ENCODE measurements at places on chromosomes 16 and 17.

- no peak for DNase-seq
Observed at GRCh38 chr16:17002565-17002964, 468.2 kb downstream of the XYLT1 start.

- no peak for DNase-seq
Observed at GRCh38 chr17:45265821-45266220, 3.9 kb upstream of the SPATA32 start.

DNA sequence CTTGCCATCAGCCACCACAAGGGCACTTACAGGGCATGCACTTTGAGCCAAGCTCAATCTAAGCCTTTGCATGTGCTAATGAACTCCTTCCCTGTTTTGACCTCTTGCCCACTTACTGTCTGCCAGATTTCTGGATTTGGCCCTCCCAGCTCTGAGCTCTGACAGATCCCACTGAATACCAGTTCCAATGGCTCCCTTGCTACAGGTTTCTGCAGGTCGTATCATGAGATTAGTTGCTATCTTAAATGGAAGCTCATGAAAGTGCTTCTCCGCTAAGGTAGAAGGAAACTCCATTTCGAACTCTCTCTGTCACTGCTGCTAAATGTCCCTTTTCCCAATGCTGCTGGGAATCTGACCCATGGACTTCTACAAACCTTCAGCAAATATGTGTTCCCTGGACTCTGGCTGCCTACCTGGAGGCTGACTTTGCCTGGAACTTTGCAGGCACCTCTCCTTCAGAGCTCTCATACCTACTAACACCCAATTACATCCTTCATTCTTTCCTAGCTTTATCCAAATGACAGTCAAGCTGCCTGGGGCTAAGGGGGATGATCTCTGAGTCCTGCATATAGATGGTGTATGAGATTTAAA is 23.5 kb upstream of the TOB1 start:
- no peak for DNase-seq

- DNase-seq: no peak
Observed at GRCh38 chr16:81720973-81721906, 57.9 kb upstream of the PLCG2 start.

- DNase-seq: no peak
Observed at GRCh38 chr17:59761385-59762048, 54.1 kb downstream of the VMP1 start.

- peak; percentile 7 for DNase-seq
Observed at GRCh38 chr17:9402590-9403199, 172.9 kb downstream of the STX8 start.

DNA sequence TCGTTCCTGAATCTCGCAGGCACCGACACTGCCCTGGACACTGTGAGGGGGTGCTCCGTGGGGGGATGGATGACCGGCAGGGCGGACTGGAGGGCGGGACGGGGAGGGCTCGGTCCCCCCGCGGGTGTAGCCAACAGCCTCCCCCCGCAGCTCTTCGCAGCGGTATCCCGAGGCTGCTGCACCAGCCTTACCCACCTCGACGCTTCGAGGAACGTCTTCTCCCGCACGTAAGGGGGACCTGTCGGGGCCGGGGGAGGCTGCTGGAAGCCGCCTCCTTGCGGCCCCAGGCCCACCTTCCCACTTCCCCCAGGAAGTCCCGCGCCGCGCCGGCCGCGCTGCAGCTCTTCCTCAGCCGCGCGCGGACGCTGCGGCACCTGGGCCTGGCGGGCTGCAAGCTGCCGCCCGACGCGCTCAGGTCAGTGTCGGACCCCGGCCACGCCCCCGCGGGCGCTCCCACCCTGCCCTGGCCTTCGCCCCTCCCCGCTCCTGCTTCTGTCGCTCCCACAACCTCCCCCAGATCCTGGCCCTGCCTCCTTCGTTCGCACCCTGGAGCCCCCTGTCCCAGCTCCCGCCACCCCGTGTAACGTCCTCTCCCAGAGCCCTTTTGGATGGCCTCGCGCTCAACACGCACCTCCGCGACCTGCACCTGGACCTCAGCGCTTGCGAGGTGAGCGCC is 3.3 kb downstream of the CARMIL2 start:
- no peak for DNase-seq

DNA sequence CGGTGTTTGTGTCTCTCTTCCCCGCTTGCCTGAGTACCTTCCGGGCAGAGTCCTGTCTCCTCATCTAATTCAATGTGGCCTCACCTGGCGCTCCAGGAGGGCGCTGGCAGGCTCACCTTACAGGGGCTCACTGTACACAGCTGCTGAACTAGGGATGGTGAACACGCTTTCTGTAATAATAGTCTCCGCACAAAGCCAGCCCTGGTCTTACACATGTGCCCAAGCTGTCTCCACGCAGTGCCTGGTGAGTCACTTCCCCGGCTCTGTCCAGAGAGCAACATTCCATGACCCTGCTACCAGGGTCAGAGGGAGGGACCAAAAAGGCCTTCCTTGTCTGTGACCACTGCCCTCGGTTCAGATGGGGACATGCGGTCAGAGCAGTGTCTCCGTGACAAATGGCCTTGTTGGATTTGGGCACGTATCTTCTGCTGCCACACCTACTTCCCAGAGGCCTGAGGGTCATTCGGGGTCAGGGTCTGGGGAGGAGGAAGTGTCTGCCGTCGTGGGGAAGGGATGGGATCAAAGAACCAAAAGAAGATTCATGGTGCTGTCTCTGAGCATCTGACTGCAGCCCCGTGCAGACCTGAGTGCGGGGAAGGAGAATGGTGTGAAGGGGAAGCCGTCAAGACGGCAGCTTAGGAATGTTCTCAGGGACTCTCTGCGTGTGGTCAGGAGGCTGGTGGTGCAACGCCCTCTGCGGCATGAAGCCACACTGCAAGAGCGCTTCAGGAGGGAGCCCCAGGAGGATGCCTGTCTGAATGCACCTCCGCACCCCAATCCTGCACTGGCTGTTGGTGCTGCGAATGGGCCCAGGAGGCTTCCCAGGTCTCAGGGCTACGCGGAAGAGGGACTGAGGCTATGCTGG is 68.8 kb downstream of the IL21R start:
- DNase-seq: no peak

DNA sequence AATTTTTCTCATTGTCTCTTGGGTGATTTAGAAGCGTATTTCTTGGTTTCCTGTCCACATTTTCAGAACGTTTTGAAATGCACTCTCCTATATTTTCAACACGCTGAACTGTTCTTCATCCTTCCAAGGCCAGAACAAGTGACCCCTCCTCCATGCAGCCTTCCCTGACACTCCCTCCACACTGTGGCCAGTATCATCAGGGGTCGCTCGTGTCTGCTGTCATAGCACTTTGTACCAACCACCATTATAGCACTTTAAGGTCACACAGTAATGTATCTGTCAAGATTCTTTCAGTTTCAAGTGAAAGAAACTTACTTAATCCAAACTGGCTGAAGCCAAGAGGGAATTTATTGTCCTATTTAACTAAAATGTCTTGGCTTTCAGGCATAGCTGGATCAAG is 17.5 kb upstream of the IL21R start:
- no peak for DNase-seq

- DNase-seq: no peak
Observed at GRCh38 chr16:52964290-52964689, 88.4 kb downstream of the CHD9NB start.

- DNase-seq: no peak
Observed at GRCh38 chr16:81796583-81797346, 17.7 kb downstream of the PLCG2 start.

GRCh38 chr17:72030067-72030899 is 90.5 kb upstream of the SOX9 start:
- no peak for DNase-seq

- no peak for DNase-seq
Observed at GRCh38 chr16:85234310-85235204, 122.3 kb upstream of the CIBAR2 start.

Measured in T-helper 9 cell (primary cell).